ENCODE measurements at places on chromosomes 1 and 21.

GRCh38 chr1:236148470-236148845, 6.1 kb downstream of the GPR137B start:
- DNase-seq: peak; percentile 36

GRCh38 chr1:27356619-27357280, 10.0 kb downstream of the MAP3K6 start:
- DNase-seq: no peak

GRCh38 chr1:20696397-20697333, 21.1 kb downstream of the KIF17 start:
- peak; percentile 96 for DNase-seq

GRCh38 chr1:154998818-154999570, 3.6 kb upstream of the ZBTB7B start:
- DNase-seq: peak; percentile 82

GRCh38 chr1:220889333-220889732, 10.1 kb downstream of the HLX start:
- DNase-seq: no peak

DNA sequence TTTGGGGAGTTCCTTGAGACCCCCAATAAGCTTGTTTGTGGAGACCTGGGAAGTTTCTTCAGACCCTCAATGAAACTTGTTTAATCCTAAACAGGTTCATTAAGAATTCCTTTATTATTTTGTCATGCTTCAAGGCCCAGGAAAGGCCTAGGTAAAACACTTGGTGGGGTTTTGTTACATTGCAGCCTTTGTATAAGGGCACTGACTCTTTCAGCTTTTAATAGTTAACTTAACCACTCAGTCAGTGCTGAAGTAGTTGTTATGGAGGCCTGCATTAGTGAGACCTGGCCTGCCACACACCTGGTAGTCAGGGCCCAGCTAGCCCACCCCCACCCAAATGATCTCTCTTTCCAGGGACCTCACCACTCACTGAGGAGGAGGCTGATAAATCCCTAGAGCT, 103.7 kb downstream of the FCRL5 start:
- DNase-seq: no peak

GRCh38 chr1:47759251-47759935, 237.8 kb downstream of the TRABD2B start:
- no peak for DNase-seq

DNA sequence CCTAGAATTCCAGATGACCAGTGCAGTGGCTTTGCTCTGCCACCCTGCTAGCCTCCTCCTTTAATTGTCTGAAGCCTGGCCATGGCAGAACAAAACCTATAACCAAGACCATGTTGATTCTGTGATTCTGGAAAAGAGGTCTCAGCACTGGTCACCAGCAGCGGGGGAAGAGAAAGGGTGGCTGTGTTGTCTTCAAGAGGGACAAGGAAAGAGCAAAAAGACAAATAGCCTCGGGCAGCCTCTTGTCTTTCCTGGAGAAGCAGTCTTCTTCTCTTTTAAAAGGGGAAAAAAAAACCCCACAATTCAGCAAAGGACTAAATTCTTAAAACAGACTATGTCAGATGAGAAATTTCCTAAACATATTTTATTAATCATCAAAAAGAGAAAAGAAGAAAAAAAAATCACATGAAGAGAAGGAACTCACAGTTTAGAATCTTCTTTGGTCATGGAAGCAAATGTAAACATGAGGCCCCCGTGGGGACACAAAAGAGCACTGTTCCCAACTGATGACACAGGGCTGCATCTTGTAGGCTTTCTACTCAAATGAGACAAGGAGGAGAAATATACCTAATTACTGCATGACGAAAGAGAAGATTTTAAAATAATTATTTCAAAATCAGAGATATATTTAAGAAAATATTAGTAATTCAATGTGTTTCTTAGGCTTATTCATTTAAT, 36.3 kb upstream of the RAP1GAP start:
- no peak for DNase-seq

GRCh38 chr1:185325413-185325812, 8.4 kb upstream of the IVNS1ABP start:
- DNase-seq: no peak

DNA sequence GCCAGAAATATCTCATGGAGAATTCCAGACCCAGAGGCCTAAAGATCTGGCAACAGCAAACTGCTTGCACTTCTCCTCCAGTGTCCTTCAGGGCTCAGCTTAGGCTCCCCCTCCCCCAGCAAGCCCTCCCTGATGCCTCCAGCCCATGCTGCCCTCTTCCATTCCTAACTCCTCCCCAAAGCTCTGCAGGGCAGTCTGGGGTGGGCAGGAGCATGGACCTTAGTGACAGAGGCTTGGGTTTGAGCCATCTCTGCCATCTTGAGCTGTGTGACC, 436.8 kb downstream of the PTPRU start:
- no peak for DNase-seq

Data from fibroblast of skin of scalp (primary cell).